Adipocyte (in vitro differentiated cells): ENCODE measurements at places on chromosomes 5 and 9.
A peak's percentile ranks its signal among the peaks of the same experiment; 100 is the strongest.

DNA sequence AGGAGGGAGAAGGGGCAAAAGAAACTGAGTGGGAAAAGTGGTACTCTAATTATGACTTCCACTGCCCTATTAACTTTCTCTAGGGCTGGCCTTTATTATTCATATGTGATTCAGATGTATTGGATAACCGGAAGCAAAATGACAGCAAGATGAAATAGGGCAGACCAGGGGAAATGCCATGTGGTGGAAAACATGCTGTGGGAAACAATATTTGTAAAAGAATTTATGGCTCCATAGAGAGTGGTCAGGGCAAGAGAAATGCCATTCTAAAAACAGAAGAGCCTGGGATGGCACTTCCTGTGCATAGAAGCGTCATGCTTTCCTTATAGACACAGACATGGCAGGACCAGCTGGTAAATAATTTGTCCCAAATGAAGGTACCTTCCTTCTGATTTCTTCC is 67.7 kb downstream of the MEGF10 start:
- peak; percentile 75 for DNase-seq

DNA sequence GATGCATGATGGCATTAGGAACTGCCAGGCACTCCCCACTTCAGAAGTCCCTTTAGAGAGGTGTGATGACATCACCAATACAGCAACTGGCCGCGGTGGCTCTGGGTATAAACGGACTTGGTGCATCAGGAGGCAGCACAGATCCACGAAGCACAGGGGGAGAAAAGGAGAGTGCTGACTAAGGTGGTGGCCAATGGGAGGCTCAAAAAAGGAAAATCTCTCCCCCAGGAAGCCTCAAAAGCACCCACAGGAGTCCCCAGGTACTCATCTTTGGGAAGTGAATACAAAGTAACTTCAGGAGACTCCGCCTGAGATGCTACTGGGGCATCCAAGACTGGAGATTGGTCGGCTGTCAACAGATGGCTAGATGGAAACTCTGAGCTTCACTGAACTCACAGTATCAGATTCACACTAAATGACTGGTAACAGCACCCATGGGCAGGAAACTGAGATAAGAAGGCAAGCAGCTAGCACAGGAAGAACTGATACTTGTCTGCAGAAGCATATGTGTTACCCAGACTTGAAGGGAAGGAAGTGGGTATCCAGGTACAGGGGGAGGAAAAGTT is 7.6 kb downstream of the TTC39B start:
- DNase-seq: no peak

- peak; percentile 82 for DNase-seq
Measured at GRCh38 chr9:69971643-69972449, 71.8 kb upstream of the MAMDC2 start.

DNA sequence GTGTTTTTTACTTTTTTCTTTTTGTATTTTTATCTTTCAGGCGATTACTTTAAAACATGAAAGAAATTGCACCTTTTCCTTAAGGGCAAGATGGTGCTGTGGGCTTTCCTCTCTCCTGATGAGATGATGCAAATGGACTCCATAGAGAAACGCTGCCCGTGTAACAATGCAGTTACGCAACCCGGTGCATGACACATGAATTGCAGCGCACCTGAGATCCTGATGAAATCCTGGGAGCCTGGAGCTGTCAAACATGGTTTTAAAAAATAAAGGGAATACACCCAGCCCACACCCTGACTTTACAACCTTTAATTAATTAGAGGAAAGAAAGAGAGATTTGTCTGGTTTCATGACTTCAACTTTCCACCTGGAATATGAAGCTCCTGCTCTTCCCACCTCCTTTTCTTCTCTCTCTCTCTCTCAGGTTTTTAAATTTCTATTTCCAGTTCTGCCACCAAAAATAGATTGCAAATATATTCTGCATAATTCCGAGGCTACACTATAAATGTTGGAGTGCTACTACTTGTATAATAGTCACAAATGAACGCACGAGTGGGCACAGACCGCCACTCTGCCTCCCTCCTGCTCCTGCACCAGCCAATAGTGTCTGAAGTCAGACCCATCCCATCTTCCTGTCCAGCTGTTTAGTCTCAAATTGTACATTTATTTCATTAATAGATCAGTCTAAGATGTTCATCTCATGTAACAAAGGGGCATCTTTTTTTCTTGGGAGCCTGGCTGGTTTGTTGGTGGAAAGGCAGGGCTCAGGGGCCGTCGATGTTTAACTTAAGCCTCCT is 179.1 kb downstream of the AUH start:
- DNase-seq: no peak

DNA sequence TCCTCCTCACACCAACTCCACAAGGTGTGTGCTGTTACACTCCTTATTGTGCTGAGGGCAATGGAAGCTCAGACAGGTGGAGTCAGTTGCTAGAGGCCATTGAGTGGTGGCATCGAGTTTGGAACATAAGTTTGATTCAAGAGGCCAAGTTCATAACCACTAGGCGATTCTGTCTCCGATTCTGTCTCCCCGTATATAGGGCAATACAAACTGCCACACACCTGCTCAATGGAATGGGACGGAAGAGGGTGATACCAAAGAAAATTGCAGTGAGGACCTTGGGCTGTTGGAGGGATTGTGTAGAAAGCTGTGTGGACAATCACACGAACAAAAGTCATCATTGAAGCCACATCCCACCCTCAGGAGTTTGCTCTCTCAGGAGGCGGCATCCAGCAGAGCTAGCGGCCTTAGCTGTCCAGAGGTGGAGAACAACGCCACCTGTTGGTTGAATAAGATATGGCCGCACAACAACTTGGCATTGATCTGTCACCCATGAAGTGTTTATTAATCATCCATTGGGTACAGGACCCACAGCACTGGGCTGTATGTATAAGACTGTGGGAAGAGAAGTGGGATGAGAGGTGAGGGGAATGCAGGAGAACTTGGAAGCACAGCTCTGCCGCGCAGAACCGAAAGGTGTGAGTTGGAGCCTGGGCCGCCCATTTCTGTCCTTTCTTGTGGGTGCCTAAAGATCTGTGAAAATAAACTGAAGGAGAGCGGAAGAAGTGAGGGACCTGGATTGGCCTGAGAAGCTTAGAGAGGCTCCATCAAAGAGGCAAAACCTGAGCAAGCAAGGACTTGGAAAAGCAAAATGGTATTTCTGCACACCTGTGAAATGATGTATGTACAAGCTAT is 16.1 kb upstream of the NEUROG1 start:
- peak; percentile 90 for DNase-seq

DNA sequence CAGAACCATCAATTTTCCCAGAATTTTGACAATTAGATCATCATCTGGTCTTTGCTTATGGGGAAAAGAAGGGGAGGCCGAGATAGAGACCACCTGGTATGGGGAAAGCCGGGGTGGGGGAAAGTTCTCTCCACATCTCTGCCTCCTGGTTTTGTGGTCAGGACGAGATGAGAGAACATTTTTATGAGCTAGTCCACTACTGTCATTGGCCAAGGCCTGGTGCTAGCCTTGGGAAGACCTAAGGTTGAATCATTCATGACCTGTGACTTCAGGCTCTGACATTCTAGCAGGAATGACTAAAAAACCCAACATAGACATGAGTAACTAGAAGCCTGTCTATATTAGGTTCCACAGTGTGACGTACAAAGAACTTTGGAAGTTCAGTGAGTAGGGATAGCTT is 135.2 kb downstream of the PTTG1 start:
- DNase-seq: no peak
